Spinal cord (tissue), 10 donors: ENCODE measurements at places on chromosomes 6 and 20. TPM values are rescaled to one million over a fixed set of nuclear protein-coding genes. Genes with fewer than 3 reads are reported as not detected.
A peak's percentile ranks its signal among the peaks of the same experiment; 100 is the strongest.

DNA sequence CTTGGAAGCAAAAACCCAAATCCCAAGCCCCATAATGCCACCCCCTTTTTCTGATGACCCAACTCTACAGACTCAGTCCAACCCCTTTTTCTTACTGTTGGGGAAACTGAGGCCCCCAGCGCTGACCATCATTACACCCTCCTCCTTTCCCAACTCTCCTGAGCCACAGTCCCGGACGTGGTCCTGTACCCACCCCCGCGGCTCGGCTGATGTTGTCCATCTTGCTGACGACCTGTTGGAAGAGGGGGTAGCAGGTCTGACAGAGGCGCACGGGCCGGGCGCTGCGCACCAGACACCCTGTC lies 533 bp downstream of the OSTM1 start:
- no peak for DNase-seq

DNA sequence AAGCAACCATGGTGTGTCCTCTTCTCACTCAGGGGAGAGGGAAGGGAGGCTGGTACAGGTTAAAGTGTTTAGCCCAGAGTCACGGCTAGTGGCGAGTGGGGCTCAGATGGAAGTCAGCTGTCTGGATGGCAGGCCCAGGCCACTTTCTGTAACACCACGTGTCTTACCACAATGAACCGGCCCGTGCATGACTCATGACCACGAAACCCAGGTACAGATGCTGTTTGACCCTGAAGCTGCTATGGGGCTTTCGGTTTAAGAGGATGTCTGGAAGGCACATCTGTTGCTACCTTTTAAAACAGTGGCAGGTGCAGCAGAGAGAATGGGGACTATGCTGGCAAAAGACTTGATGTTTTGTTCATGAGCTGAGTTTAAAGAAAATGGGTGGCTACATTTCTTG lies 36.5 kb upstream of the MPC1 start:
- no peak for DNase-seq

DNA sequence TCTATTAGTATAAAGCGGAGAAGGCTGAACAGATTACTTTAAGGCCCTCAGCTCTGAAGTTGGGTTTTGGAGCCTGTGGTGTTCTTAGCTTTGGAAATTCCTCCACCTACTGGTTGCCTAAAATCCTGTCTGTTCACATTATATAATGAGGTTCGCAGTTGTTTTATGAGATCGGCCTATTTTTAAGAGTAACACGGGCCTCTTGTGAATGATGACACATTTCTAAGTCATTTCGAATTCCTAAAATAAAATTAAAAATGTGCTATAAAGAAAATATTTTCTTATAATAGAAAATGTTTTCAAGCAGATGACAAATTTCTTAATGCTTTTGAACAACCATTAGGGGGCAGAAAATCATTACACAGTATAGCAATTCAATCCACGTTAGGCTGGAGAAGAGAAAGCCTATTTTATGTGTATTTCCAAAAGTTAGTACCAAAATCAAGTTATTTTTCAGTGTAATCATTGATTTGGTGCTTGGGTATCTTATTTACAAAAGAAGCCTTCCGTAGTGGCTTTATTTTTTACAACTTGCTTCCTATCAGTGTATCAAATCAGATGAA lies 15.8 kb upstream of the FAM8A1 start:
- peak; percentile 59 for DNase-seq

- no peak for DNase-seq
Measured at GRCh38 chr6:55937261-55937947, 62.0 kb upstream of the BMP5 start.

GRCh38 chr6:35919085-35919826 lies 1.6 kb downstream of the SRPK1 start:
- no peak for DNase-seq

DNA sequence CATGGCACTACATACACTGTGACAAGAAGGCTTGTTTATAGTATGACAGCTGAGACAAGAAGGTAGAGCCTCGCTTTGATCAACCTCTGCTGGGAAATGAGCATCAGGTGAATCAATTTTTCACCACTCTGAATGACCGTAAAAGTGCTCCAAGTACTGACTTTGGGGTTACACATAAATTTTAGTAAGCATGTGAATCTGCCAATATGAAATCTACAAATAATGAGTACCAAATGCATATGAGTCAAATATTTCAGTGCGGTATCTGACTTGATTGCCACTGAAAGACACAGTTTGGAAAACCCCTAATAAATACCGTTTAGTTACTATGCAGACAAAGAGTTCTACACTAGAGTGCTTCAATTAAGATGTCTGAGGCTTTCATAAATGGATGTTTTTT lies 77.8 kb downstream of the ATG5 start:
- no peak for DNase-seq

DNA sequence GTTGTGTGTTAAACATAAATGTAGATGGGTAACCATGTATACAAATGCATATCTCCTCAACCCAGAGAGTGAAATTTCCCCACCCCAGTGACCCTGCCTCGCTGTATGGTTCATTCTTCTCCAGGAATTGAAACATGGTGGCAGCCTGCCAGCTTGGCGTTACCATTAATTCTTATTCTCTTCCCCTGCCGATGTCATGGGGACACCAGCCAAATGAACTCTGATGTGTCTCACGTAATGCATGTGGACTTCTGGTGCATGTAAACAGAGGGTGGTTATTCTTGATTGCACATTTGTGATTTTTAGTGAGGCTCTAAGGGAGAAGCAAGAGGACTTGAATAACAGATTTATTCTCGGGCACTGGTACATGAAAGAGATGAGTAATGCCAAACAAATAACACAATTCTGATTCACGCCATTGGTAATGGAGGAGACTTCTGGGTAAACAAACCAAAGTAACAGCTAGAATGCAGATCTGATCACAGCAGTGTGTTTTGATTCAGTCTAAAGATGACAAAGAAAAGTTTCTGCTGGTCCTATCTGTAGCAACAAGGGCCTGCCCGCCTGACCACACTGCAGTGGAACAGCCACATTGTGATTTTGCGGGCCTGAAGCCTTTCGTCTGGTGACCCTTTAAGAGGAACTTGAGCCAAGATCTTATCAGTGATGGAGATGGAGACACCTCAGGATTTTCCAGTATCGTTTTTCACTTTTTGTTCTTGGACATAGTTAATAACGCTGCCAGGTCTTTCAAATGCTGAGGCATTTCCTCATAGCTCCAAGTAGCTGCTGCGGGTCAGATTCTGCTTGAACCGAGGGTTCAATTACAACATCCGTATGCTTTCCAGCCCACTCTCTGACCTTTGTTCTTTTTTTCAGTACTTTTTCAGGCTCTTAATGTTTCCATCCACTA lies 171.8 kb upstream of the AKAP12 start:
- peak; percentile 82 for DNase-seq

GRCh38 chr20:9311132-9311531 lies 203.3 kb upstream of the LAMP5 start:
- DNase-seq: no peak

TRMT6 gene
- 9.9 TPM for total RNA-seq

TRIM31 gene
- total RNA-seq: not detected

PPP1R3G gene
- 3.3 TPM for total RNA-seq

SLC22A2 gene
- total RNA-seq: 39.2 TPM
